Activated CD8-positive, alpha-beta memory T cell treated with anti-CD3 and anti-CD28 coated beads for 36 hours (primary cell): ENCODE measurements at places on chromosomes 2 and 18. TPM values are rescaled to one million over a fixed set of nuclear protein-coding genes. Genes with fewer than 3 reads are reported as not detected.

ERFE gene
- total RNA-seq: 0.21 TPM

PROM2 gene
- total RNA-seq: 0.25 TPM

GCG gene
- not detected for total RNA-seq

GPR45 gene
- not detected for total RNA-seq

SLC9A4 gene
- total RNA-seq: not detected

TRIM43 gene
- not detected for total RNA-seq

SPHKAP gene
- not detected for total RNA-seq
